ENCODE measurements at places on chromosomes 4 and X.

DNA sequence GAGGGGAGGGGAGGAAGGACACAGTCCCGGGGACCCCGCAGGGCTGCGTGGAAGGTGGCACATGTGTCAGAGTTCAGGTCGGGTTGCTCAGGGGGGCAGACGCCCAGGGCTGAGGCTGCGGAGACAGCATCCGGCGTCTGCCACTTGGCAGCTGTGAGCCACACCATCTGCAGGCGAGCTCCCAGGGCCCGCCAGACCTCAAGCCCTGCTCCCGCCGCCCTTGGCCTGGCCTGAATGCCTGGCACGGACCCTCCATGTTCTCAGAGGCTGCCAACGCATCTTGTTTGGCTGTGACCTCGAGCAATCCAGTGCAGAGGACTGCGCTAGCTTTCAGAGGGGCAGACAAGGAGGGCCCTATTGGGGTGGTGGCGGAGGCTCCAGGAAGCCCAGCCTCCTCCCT, 5.1 kb downstream of the BGN start:
- H3K27me3 ChIP-seq: no peaks in the 10 kb centered on the region
- DNase-seq: no peak
- no peaks in the 10 kb centered on the region for H3K4me1 ChIP-seq
- no peak overlapping the region for H3K27ac ChIP-seq
- H3K36me3 ChIP-seq: no peaks in the 10 kb centered on the region

GRCh38 chrX:34879886-34880285, 62.7 kb upstream of the FAM47B start:
- H3K27me3 ChIP-seq: no peaks in the 10 kb centered on the region
- no peaks in the 10 kb centered on the region for H3K36me3 ChIP-seq
- no peaks in the 10 kb centered on the region for H3K4me1 ChIP-seq
- DNase-seq: no peak

DNA sequence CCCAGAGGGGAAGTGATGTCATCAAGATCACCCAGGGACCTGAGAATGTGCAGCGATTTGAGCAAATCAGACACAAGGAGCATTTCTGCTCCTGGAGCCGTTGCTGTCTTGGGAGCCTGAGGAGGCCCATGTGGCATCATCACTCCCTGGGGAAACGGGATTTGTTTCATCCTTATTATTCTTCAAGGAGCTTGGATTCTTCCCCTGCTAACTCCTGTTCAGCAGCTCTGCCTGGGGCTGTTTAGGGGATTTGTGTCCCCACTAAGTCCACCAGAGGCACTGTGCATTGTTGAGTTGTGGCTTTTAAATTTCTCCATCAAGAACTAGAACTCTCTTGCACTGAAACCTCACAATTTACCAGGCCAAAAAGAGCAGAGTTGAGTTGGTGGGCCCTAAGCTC, 104.2 kb upstream of the MSX1 start:
- DNase-seq: no peak
- H3K36me3 ChIP-seq: no peaks in the 10 kb centered on the region
- no peak overlapping the region for H3K27ac ChIP-seq
- H3K4me3 ChIP-seq: no peak overlapping the region
- H3K27me3 ChIP-seq: no peaks in the 10 kb centered on the region

DNA sequence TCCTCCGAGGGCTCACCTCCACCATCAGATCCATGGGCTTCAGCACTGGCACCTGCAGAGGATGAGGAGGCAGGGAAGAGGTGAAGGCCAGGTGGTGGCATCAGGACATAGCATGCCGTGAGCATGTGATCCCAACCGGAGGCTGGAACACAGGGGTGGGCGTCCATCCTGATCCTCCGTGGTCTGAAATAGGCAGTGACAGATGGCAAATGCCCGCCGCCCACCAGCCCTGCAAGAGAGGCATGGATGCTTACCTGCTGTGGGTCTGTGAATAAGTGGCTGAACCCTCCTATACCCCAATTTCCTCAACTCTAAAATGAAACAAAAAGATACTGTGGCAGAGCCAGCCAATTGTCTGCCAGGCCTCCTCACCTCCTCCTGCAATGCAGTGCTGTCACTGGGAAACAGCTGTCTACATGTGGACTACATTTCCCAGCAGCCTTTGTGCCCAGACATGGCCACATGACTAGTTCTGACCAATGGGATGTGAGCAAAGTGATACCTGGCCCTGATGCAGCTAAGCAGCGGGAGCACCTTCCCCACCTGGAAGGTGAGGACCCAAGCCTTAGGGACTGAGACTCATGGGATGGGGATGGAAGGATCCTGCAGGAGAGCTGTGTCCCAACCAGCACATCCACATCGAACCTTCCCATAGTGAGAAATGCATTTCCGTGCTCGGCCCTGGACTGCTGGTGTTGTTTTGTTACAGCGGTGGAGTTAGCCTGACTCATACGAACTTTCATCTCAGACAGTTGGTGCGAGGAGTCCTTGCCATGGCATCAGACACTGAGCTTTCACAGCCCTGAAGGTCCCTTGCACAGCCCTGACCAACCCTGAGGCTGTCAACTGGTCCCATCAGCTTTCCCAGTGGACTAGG, 99.5 kb downstream of the PPP2R2C start:
- H3K27ac ChIP-seq: no peak overlapping the region
- H3K4me1 ChIP-seq: no peaks in the 10 kb centered on the region
- no peaks in the 10 kb centered on the region for H3K36me3 ChIP-seq
- H3K4me3 ChIP-seq: no peak overlapping the region

GRCh38 chrX:119147486-119147885, 19.9 kb upstream of the KIAA1210 start:
- H3K36me3 ChIP-seq: no peaks in the 10 kb centered on the region
- no peaks in the 10 kb centered on the region for H3K4me1 ChIP-seq
- no peak overlapping the region for H3K4me3 ChIP-seq
- DNase-seq: no peak
- no peaks in the 10 kb centered on the region for H3K27me3 ChIP-seq

DNA sequence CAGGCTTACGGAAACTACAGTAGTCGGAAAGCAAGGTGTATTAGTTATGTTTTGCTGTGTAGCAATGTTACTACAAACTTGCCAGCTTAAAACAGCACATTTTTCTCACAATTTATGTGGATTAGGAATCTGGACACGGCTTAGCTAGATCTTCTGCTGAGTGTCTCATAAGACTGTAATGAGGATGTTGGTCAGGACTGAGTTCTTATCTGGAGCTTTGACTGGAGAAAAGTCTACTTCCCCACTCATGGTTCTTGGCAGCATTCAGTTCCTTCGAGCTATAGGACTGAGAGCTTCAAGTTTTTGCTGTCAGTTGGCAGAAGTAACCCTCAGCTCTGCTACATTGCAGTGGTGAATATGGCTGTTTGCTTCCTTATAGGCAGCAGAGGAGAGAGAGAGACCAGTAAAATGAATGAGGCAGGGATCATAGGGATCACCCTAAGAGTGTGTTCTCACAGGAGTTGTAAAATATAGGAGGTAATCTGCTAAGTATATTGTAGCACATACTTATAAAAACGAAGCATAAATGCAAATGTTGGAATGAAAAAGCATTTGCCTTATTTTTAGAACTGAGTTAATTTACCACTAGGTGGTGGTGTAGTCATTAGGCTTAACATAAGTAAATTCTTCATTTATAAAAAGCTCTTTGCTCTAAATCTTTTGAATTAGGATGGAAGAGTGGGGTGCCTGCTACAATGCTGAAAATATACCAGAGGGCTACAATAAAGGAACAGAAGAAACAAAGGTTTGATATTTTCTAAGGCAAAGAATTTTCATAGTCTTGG, 38.6 kb downstream of the ALG13 start:
- DNase-seq: no peak
- H3K4me1 ChIP-seq: no peaks in the 10 kb centered on the region
- no peaks in the 10 kb centered on the region for H3K27me3 ChIP-seq
- H3K27ac ChIP-seq: no peak overlapping the region
- no peaks in the 10 kb centered on the region for H3K36me3 ChIP-seq

- H3K4me3 ChIP-seq: no peak overlapping the region
- H3K27ac ChIP-seq: no peak overlapping the region
- no peaks in the 10 kb centered on the region for H3K4me1 ChIP-seq
- no peaks in the 10 kb centered on the region for H3K27me3 ChIP-seq
These were observed 715.0 kb upstream of the LCORL start for GRCh38 chr4:18736551-18736950.

DNA sequence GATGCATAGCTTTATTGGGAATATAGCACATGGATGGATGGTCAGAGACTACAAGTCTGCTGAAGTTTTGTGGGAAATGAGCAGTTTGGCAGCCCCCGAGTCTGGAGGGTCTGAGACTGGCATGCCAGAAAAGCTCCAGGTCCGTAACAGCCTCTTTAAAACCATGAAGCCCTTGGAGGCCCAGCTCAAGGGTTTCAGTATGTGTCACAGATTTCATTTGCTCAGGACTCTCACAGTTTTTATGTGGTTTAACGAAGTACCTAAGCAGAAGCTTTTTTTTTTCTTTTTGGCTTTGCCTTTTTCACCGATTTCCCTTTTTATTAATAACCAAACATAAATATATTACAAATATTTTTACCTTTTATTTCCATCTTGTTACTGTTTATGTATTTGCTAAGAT, 30.6 kb upstream of the TMEM184C start:
- no peaks in the 10 kb centered on the region for H3K4me1 ChIP-seq
- no peak overlapping the region for H3K27ac ChIP-seq
- no peak for DNase-seq
- no peaks in the 10 kb centered on the region for H3K27me3 ChIP-seq

DNA sequence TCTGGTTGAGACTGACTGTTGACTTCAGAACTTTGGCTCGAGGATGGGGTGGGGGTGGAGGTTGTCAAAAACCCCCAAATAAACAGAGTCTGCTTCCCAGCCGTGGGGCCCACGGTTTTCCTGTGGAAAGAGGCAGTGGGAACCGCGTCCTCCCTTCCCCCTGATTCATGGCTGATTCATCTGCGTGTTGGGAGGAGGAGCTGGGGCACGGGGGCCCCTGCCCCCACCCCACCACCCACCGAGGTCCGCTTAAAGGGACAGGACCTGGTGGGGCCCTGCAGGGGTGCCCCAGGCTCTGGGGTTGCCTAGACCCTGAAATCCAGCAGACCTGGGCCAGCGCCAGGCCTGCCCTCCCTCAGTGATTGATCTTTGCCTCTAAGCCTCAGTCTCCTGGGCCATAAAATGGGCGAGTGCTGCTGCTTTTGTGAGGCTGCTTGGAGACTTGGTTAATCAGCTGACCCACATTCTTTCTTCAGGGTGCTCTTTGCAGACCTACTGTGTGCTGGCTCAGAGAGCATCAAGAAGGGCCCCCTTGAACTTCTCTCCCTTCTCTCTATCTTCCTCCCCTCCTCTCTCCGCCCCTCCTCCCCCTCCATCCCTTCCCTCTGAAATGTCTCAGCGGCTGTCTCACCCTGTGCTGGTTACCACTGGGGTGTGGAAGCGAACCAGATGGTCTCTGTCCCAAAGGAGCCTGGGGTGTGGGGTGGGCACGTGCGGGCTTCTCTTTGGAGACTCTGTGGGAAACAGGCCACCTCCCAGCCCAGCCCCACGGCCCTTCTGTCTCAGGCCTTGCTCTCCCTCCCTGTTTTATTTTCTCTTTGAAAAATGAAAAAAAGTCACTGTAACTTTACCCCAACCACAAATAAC, 9.1 kb downstream of the HTRA3 start:
- no peaks in the 10 kb centered on the region for H3K36me3 ChIP-seq
- H3K4me1 ChIP-seq: no peaks in the 10 kb centered on the region
- H3K27me3 ChIP-seq: no peaks in the 10 kb centered on the region
- no peak overlapping the region for H3K4me3 ChIP-seq

DNA sequence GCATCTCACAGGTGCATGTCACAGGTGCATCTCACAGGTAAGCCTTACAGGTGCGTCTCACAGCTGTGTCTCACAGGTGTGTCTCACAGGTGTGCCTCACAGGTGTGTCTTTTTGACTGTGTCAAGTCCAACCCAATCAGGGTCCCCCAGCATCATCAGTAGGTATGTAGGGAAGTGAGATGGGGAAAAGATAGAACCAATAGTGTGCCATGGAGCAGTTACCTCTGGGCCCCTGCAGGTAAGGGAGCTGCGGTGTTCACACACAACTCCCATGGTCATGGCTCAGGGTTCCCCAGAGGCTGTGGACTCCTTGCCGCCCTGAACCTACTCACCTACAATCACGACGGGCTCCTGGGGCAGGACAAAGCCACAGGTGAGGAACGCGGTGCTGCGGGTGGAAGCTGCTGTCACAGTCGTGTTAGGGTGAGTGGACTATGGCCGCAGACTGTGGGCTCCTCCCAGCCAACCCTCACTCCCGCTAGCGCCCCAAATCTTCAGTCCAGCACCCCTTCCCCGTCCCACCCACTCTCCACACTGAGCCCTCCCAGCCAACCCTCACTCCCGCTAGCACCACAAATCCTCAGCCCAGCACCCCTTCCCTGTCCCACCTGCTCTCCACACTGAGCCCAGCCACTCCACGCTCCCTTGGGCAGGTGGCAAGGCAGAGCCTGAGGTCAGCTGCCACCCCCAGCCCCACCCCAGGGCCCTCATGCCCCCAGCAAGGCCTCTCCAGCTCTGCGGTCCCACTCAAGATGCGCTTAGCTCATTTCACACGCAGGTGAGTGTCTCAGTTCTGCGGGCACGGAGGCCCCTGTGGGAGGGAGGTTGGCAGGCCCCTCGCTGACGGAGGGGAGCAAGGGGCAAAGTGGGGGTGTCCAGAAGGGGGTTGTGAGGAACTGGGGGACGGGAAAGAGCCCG, 2.1 kb upstream of the PDE6B start:
- H3K27me3 ChIP-seq: no peaks in the 10 kb centered on the region
- no peak for DNase-seq
- H3K4me3 ChIP-seq: no peak overlapping the region
- H3K36me3 ChIP-seq: no peaks in the 10 kb centered on the region
- H3K27ac ChIP-seq: no peak overlapping the region

GRCh38 chr4:150182794-150183193, 104.5 kb downstream of the DCLK2 start:
- H3K36me3 ChIP-seq: no peaks in the 10 kb centered on the region
- H3K4me1 ChIP-seq: no peaks in the 10 kb centered on the region
- H3K27ac ChIP-seq: no peak overlapping the region
- H3K4me3 ChIP-seq: no peak overlapping the region
- no peak for DNase-seq
- H3K27me3 ChIP-seq: no peaks in the 10 kb centered on the region

DNA sequence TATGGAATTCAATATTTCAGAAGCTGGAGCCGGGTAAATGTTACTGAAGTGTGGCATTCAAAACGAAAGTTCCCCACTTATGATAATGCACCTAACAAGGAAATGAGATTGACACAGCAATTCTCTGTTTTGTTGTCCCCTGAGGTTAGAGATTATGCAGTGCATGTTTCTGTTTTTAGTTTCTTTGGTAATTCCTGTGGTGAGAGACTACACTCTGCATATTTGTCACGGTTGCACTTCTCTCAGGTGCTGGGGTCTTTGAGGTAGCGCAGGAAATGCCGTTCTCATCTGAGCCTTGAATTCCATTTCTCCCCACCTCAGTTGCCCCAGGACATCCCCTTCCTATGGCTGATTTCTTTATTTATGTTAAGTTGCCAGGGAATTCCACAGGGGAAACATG, 15.3 kb upstream of the BEND4 start:
- H3K27me3 ChIP-seq: no peaks in the 10 kb centered on the region
- no peak overlapping the region for H3K4me3 ChIP-seq
- H3K4me1 ChIP-seq: no peaks in the 10 kb centered on the region
- H3K36me3 ChIP-seq: no peaks in the 10 kb centered on the region

GRCh38 chr4:4819213-4819606, 40.3 kb upstream of the MSX1 start:
- no peak overlapping the region for H3K27ac ChIP-seq
- no peaks in the 10 kb centered on the region for H3K27me3 ChIP-seq
- no peak for DNase-seq
- no peaks in the 10 kb centered on the region for H3K36me3 ChIP-seq
- no peaks in the 10 kb centered on the region for H3K4me1 ChIP-seq

GRCh38 chr4:87498446-87498900, 30.7 kb downstream of the SPARCL1 start:
- H3K27me3 ChIP-seq: no peaks in the 10 kb centered on the region
- no peaks in the 10 kb centered on the region for H3K36me3 ChIP-seq
- H3K27ac ChIP-seq: no peak overlapping the region
- H3K4me3 ChIP-seq: no peak overlapping the region
- no peak for DNase-seq
